WTC11 (cell line): ENCODE measurements at places on chromosomes 1 and 21. TPM values are rescaled to one million over a fixed set of nuclear protein-coding genes. Genes with fewer than 3 reads are reported as not detected.

Gene BSND
- total RNA-seq, result 0.30 to 0.42 TPM (median 0.37 TPM) in 3 replicates

Gene IFI6
- 4.5 to 9.4 TPM (median 6.4 TPM) in 3 replicates for total RNA-seq

Gene MAP3K7CL
- 0.15 to 0.37 TPM in 2 of 3 replicates, not detected in the other for total RNA-seq

DNA sequence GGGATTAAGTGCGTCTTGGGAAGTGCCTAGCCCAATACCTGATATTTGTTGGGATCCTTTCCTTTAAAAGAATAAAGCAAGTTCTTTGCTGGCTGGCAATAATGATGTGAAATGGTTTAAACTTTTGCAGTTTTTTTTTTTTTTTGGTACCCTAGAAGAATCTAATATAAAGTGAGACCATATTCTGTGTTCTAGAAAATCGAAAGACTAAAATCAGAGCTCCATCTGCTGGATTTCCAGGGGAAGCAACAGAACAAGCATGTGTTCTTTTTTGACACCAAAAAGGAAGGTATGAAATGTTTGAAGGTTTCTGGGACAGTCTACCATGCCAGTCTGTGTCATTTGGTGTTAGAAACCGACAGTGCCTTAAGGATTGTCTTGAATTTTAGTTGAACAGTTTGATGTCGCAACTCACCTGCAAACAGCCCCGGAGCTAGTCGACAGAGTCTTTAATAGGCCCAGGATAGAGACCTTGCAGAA, 6.4 kb downstream of the UTP11 start:
- DNase-seq, result no peak

DNA sequence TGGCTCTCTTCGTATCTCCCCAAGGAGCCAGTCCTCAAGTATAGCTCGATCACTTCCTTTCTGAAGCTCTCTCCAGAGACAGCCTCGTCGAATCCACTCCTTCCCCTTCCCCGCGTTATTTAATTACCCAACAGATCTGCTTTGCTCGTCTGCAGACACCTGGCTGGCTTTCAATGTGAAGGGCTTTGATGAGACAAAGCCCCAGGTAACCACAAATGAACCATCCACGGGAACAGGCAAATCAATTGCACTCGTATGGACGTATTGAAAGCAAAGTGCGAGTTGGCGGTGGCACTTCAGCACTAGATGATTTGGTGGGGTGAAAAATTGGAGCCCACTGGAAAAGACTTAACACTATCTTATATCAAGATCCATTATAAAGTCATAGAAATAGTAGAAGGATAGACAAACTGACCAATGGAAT, 364 bp upstream of the BCAR3 start:
- no peak for DNase-seq

GRCh38 chr1:23149114-23149513, 19.5 kb downstream of the LUZP1 start:
- DNase-seq, result no peak

GRCh38 chr1:54547601-54548388, at the start of gene ACOT11:
ACOT11 (plus strand) TSS chr1:54548228; CDS start chr1:54548310, 82 bp downstream.
- DNase-seq, result peak; percentile 45

GRCh38 chr1:204703826-204704612, 18.5 kb upstream of the LRRN2 start:
- no peak for DNase-seq

GRCh38 chr1:165443539-165444311, 1.2 kb downstream of the RXRG start:
- DNase-seq, result peak; percentile 18

DNA sequence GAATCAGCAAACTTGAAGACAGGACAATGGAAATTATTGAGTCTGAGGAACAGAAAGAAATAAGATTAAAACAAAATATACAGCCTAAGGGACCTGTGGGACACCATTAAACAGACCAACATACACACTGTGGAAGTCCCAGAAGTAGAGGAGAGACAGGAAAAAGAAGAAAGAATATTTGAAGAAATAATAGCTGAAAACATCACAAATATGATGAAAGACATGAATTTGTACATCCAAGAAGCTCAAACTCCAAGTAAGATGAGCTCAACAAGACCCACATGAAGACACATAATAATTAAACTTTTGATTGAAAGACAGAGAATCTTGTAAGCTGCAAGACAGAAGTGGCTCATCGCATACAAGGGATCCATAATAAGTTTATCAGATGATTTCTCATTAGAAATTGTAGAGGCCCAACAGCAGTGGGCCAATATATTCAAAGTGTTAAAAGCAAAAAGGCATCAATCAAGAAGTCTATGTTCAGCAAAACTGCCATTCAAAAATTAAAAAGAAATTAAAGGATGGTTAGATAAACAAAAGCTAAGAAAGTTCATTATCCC, 311.3 kb upstream of the ADGRL2 start:
- DNase-seq, result no peak

DNA sequence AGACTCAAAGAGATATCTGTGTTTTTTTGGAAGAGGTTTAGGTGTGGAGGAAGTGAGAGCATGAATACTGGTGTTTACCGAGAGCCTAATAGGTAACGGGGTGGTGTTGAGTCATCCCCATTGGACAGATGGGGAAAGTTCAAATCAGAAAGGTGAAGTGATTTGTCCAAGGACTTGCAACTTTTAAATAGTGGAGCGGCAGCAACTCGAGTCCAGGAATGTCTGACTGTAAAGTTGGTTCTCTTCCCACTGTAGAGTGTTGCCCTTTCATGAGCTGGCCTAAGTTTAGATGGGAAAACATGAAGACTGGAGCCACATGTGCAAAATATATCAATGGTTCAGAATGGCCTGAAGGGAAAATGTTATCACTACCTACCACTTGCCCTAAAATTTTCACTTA, 125.7 kb downstream of the LYPLAL1 start:
- no peak for DNase-seq
